ENCODE measurements at places on chromosomes 13 and 19.
A peak's percentile ranks its signal among the peaks of the same experiment; 100 is the strongest.

GRCh38 chr19:51372021-51372648 lies 319 bp downstream of the NKG7 start:
- no peak for DNase-seq

GRCh38 chr13:37947419-37948140 lies 78.0 kb upstream of the TRPC4 start:
- DNase-seq, result no peak

DNA sequence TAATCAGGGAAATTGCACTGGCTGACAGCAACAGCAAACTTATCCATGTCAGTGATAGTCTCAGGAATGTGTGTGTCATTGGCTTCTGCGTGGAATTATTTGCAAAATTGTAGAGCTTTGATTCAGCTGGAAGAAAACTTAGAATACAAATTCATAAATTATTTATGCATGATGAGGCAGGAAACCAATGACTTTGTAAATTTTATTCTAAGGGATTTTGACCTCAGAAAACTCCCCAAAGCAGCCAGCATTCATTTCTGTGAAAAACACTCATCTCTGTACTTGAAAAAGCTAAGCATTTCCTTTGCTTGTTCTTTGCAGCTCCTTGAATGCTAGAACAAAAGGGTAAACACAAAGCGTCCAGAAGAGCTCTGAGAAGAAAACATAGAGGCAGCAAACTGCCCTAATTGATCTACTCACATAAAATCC lies 162.4 kb downstream of the DCT start:
- DNase-seq, result no peak

DNA sequence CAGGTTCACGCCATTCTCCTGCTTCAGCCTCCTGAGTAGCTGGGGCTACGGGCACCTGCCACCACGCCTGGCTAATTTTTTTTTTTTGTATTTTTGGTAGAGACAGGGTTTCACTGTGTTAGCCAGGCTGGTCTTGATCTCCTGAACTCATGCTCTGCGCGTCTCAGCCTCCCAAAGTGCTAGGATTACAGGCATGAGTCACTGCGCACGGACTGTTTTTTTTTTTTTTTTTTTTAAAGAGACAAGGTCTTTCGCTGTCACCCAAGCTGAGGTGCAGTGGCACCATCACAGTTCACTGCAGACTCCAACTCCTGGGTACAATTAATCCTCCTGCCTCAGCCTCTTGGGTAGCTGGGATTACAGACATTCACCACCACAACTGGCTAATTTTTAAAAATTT lies 8.2 kb upstream of the ADAMTS10 start:
- no peak for DNase-seq

GRCh38 chr13:98144801-98145350 lies 2.0 kb downstream of the FARP1 start:
- peak; percentile 22 for DNase-seq

GRCh38 chr13:110126391-110126961 lies 180.5 kb downstream of the COL4A1 start:
- DNase-seq, result peak; percentile 97

- peak; percentile 50 for DNase-seq
Observed at GRCh38 chr13:24632382-24633121, 47.7 kb upstream of the ATP12A start.

GRCh38 chr13:34628209-34628682 lies 313.8 kb upstream of the NBEA start:
- DNase-seq, result no peak

DNA sequence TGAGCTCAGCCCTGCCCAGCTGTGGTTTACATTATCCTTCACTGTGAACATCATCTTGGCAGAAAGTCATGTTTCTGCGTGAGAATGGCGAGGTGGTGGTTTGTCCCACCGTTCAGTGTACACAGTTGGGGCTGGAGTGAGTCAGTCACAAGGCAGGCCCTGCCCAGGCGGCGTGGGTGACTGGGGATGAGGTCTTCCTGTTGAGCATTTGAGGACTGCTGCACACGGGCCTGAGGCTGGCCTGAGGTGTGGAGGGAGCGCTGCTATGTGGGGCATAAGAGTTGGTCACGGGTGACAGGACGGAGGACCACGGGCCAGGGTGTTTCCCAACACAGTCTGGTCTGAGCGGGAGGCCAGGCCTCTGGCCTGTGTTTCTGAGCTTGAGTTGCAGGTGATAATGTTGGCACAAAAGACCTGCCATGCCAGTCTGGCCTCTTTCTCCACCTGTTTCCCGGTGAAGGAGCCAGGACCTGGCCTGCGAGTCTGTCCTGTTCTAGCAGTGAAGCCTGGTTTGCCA lies 13.4 kb upstream of the C19orf33 start:
- peak; percentile 94 for DNase-seq

- no peak for DNase-seq
Observed at GRCh38 chr13:114058051-114058867, 74.2 kb downstream of the RASA3 start.

GRCh38 chr19:27773318-27774094 lies 1439.4 kb downstream of the UQCRFS1 start:
- no peak for DNase-seq

DNA sequence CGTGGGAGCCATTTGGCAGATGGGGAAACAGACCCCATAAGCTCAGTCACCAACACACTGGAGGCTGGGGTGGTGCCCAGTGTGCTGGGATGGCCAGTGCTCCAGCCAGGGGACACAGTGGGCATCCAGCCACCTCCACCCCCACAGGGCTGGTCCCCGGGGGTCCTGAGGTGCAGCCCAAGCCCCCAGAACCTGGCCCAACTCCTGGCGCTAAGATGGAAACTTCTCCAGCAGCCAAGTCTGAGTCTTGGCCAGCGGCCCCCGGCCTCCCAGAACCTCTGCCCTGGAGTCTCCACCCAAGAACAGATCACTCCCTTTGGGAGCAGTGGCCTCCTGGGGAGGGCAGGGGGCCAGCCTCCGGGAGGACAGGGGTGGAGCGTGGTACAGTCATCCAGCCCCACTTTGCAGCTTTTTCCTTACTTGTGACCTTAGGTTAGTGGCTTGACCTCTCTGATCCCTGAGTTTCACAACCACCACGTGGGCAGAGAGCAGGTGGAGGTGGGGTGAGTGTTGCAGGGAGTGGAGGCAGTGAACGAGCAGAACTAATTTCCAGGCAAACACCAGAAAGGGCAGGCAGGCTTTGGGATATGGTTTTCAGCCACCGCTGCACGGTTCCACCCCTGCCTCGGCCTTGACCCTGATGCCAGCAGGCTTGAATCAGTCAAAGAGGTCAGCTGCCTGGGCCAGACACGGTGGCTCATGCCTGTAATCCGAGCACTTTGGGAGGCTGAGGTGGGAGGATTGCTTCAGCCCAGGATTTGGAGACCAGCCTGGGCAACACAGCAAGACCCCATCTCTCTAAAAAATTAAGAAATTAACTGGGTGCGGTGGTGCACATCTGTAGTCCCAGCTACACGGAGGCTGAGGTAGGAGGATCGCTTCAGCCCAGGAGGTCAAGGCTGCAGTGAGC lies 4.3 kb upstream of the NRTN start:
- DNase-seq, result no peak

- no peak for DNase-seq
Observed at GRCh38 chr13:22218797-22219196, 547.9 kb downstream of the FGF9 start.

DNA sequence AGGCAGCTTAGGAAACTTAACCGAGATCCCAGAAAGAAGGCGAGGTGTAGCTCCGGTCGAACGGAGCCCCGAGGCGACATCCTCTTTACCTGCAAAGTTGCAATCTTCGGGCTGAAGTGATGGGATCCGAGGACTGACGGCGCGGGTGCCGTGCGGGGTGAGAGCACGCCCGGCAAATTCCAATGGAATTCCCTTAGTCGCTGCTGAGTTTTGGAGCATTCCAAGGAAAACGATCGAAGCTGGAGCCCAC lies 141 bp downstream of the TRPC4 start:
- no peak for DNase-seq

DNA sequence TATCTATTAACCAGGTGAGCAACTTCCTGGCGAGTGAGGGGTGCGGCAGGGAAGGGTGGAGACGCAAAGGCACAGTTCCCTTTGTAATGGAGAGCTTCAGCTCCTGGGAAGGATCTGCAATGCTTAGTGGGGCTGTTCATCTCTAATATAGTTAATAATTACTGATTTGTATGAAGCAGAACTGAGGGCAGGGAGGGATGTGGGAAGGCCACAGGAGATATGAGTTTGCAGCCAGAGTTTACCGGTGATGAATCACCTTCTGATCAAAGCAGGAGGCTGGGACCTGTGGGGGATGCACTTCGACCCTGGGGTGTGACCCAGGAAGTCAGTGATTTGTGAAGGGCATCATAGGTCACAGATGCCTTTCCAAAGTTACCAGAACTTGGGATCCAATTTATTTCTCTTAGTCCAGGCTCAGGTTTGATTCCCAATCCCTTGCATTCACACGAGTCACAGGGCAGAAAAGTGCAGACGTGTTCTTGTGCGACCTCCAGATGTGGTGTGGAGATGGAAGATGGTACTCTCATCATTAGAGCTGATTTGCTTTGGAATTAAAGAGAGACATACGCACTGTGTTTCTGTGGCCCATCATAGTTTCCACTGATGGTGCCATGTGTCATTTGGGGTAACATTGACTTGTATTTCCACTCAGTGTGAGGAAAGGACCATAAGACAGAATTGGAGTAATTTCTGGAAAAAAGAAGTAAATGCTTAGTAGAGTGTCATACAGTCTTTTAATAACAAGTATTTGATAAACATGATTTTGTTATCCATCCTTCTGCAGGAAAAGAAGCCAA lies 55.0 kb downstream of the LRCH1 start:
- DNase-seq, result no peak

DNA sequence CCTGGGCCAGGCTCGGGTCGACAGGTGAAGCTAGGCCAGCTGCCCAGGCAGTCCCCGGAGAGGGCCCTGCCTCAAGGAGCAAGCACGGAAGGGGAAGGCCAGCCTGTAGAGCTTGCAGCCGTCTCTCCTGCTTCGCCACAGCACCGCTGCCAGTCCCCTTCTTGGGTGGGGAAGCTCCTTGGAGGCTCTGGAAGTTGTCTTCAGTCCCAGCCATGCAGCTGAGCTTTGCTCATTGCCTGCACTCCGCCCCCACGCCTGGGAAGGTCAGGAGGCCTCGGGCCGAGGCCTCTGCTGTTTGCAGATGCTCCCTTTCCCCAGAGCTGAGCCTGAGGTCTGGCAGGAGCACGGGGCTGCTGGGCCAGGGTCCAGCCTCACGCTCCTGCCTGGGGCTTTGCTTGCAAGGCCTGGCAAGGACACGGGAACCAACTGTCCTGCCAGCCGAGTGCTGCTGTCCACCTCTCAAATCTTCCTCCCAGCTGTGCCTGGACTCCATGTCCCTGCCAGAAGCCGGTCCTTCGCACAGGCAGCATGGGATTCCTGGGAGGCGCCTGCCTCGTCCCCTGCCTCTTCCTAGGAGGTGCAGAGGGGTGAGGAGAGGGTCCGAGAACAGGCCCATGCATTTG lies 13.3 kb downstream of the PLEKHF1 start:
- no peak for DNase-seq

DNA sequence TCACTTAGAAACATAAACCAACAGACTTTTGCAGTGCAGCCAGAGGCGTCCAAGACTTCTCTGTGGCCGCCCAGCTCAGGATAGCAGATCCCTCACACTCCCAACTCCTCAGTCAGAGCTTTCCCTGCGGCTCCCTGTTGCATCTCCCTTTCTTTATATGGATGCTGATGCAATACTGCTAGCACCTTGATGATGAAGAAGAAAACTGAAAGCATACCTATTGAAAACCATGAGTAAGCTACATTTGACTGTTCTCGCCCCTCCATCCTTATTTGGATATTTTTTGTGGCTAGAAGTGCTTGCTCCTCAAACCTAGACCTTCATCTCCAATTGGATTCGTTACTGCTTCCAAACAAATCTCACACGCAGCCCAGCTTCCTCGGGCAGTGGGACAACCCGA lies 57.3 kb upstream of the UBL3 start:
- no peak for DNase-seq

DNA sequence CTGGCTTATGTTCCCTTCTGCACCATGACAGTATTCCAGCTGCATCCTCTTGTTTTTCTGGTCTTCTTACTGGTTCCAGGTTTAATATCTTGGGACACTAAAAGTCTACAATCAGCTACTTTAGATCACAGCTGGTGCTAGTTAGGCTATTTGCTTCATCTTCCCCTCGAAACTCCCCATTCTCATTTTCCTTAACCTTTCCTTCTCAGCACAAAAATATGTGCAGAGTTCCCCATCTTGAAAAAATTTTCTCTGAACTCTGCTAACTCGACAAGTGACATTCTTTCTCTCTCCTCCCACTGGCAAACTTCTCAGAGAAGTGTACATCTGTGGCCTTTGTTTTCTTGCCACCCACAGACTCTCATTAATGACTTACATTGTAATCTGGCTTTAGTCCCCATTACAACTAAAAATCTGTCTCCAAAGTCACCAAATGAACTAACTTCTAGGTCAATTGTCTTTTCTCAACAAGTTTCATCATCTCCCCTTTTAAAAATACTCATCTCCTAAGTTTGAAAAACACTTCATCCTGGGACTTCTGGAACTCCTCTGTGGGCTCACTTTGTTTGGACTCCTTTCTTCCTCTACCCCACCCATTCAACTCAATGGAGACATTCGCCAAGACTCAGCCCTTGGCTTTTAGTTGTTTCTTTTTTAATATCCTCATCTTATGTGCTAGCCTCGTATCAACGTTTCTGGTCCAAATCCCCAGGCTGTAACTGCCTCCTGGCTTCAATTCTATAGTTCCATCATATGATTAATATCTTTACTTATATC lies 7.1 kb upstream of the KL start:
- no peak for DNase-seq

DNA sequence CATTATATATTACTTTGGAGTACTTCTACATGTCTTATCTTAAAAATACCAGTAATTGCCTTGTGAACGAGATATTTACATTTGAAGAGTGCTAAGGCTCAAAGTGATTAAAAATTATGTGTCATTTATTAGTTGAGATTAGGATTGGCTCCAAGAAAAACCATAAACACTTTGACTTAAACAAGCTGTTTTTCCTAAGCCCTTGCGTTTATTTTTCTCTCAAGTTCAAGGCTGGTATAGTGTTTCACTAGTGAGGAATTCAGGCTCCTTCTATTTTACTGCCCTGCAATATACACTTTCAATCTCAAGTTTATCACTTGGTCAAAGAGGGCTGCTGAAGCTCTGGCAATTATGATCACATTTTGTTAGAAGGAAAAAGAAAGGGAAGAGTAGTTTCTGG lies 49.9 kb downstream of the UFM1 start:
- DNase-seq, result no peak

DNA sequence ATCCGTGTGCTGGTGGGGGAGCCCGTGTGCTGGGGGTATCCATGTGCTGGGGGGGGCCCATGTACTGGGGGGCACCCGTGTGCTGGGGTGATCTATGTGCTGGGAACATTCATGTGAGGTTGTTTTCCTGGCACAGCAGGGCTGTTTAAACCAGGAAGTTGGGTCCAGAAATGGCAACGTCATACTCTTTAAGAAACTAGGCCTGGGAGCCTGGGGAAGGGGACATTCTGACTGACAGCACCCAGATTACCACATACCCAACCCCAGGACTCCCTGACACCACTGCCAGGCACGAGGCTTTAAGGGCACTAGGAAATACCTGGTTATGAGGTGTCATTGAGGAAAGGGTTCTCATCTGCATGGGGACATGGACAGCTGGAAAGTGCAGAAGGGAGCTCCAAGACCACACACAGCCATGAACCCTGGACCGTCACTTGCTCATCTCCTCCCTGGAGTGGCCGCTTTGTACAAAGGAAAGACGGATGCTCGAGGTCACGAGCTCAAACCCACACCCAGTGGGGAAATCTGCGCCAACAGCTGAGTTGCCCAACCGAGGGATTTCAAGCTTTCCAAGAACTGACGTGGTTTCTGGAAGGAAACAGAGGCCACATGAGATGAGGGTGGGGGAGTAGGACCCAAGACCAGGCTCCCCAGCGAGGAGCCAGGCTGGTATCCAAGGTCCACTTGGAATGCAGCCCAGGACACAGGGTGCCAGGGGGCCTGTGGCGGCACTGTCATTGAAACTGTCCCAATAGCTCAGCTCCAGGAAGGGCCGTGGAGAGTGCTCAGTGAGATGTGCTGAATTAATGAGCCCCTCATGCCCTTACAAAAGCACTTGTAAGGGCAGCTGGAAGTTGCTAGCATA lies 40.9 kb downstream of the RAB20 start:
- no peak for DNase-seq

All from bronchial epithelial cell (primary cell).